ENCODE measurements at places on chromosomes 2 and 18.

- DNase-seq: no peak
Measured at GRCh38 chr2:3403587-3404334, 24.3 kb downstream of the TRAPPC12 start.

DNA sequence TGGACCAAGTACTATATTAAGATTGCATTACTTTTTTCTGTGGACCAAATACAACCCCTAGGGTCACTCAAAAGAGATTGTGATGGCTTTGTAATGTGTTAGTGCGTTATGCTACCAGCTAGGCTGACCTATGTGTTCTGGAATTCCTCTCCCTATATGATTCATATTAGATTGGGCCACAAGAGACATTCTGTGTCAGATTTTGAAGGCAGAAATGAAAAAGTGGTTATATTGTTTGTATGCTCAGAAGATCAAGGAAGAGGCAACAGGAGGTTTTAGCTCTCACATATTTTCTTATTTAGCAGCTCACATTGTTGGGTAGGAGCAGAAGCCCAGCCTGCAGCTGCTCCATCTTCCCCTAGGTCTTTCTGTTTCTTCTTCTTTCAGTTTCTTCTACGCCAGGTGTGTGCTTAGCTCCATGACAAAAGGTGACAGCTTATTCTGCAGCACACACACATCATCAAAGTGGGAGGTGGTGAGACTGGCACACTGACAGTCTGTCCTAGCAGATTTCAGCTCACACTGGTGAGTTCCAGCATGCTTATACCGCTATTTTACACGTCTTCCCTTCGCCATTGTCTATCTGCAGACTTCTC is 156.8 kb upstream of the UBE2E3 start:
- DNase-seq: no peak

DNA sequence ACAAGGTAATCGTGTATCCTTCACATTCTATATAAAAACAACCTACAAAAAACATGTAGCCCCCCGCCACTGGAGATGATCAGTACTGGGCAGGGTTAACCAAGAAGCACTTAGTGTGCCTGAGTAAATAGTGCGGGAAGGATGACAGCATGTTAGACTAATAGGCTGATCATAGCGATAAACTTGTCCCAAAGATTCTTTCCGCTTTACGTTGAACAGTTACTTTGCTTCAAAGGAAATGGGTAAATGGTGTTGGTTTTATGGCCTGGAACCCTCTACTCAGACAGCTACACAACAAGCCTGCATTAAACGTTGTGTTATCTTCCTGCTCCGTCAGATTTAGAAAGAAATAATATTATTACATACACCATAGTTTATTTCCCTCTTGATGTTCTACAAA is 67.7 kb downstream of the CTAGE1 start:
- DNase-seq: no peak

- no peak for DNase-seq
Measured at GRCh38 chr18:10329101-10329500, 125.3 kb upstream of the APCDD1 start.

DNA sequence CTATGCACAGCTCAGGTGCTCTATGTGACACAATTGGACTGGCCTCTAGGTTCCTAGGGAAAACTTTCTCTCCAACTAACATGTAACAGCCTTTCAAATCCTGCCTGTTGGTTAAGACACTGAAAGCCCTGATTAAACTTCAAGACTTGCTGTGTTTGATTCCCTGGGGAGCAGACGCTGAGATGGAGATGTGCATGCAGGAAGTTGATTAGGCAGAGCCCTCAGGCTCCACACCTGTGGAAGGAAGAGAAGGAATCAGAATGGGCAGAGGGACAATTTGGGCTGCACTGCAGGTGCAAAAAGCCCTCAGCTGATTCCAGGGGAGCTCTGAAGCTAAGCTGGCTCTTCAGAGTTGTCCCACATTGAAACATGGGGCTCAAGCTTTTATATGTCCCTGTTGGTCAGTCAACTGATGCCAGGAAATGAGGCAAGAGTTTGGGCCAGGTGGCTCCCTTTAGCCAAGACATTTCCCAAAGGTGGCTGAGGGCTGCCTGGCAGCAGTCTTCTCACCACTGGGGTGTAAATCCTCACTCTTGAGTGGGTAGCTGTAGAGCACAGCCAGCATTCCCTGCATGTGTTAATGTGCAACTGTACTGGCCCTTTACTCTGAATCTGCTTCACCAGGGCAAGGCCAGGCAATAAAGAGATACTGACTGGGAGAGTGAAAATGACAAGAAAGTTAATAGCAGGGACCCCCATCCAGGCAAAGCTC is 199.5 kb upstream of the DDX18 start:
- no peak for DNase-seq
